Ascending aorta (tissue), 2 donors: ENCODE measurements at places on chromosomes 7 and 10. TPM values are rescaled to one million over a fixed set of nuclear protein-coding genes. Genes with fewer than 3 reads are reported as not detected.

The LRRC27 gene
- total RNA-seq = 2.0 TPM

The NYAP1 gene
- total RNA-seq = 0.96 TPM

The MYO3A gene
- not detected for total RNA-seq

- no peak for DNase-seq
These were observed 35.3 kb upstream of the IFRD1 start for GRCh38 chr7:112414855-112415490.

DNA sequence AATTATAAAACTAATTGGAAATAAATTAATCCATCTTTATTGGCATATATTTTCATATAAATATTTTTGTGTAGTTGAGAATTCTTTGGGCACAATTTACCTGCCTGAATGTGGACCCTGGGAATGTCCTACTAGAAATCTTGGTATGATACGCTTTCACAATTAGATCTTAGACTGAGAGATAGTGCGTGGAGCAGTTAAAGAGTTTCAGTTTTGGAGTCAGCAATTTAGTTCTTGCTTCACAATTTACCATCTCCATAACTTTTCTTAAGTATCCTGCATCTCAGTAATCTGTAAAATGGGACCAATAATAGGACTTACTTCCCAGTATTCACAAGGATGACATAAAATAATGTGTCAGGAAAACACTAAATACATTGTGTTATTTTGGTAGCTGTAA lies 2.0 kb downstream of the MTPN start:
- no peak for DNase-seq

GRCh38 chr7:115676080-115676479 lies 354.5 kb downstream of the TFEC start:
- DNase-seq = no peak

GRCh38 chr7:95608359-95609173 lies 12.2 kb upstream of the PDK4 start:
- peak; percentile 98 for DNase-seq

DNA sequence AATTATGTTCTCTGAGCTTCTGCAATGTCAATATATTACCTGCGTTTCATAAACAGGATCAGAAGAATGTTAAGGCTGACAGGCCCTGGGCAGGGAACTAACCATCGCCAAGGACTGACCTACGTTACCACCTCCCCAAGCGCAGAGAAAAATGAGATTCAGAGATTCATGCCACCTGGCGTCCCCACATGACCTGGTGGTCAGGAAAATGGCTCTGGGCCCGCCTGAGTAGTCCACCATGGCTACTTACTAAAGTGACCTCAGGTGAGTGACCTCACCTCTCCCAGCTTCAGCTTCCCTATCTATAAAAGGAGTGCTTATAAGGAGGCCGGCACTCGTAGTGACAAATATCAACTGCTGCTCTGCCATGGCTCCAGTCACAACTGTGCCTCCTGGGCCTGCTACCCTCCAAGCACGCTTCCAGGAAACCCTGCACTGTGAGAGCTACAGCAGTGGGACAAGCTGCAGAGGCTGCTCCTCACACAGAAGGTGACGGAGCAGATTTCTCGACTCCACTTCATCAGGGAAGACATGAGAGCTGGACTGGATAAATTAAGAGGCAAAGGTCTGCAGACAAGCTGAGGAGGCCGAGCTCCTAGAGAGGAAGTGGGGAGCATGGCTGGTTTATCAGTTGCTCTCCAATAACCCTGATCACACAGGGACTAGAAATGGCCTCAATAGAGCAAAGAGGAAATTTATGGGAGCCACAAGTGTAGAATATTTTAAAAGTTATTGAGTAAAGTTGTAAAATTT lies 103.0 kb downstream of the RNF216 start:
- peak; percentile 61 for DNase-seq

DNA sequence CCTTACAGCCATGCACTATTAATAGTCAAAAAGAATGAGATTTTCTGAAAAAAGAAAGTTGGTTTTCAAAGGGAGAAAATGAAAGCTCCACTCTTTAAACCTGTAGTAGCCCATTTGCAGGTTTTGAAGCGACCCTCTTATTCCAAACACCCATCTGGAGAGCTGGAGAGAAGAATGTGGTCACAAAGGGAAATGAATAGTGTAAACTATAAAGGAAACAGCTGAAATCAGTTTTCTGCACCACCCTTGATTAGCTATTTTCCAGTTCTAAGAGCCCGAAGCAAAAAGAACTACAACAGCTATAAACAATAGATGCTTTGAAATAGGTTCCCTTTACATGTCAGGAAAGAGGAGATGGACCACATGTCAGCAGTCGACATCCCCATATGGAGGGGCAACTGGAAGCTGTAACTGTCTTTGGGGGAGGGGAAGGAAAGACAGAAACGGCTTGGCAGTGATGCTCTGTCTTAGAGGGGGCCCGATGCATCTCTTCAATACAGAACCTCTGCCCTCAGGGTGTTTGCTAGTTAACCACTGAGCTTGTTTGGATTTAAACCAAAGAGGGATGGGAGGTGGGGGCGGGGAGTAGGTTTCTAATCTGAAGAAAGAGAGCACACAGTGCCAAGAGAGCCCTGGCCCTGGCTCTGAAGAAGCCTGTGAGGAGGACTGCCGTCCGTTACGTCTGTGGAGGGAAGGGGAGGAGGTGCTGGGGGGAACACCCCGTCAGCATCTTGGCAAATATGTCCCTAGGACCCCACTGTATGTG lies 55.3 kb downstream of the CPVL start:
- no peak for DNase-seq
